ENCODE measurements at places on chromosomes 1 and 21.

- DNase-seq: no peak
Measured at GRCh38 chr1:222334026-222334680, 213.8 kb downstream of the HHIPL2 start.

- no peak for DNase-seq
Measured at GRCh38 chr1:97820470-97821188, 100.2 kb downstream of the DPYD start.

DNA sequence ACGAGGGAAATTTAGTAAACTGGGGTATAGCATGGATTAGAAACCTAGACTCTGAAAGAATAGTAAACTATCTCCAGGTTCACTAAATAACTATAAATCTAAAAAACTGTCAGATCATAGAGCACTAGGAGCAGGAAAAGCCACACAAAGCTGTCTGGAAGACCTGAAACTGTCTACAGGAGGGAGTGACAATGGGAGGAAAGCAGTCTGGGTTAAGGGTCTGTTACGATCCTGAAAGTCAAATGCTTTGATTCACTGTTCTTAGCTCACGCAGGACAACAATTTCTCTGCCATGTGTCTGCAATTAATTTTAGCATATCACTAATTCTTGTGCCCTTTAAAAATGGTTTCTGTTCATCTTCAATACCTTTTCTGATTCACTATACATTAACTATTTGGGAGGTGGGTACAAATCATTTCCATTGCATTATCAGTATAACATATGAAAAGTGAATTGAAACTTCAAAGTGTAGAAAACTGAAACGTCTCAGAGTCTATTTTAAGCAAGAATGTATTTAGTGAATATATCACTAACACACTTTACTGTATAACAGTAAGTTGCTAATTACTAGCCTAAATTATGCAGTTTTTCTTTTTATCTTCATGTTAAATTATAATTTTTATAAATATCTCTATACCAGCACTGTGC lies 18.4 kb downstream of the CEP170 start:
- no peak for DNase-seq

- no peak for DNase-seq
Measured at GRCh38 chr1:235992346-235992745, 72.5 kb downstream of the NID1 start.

DNA sequence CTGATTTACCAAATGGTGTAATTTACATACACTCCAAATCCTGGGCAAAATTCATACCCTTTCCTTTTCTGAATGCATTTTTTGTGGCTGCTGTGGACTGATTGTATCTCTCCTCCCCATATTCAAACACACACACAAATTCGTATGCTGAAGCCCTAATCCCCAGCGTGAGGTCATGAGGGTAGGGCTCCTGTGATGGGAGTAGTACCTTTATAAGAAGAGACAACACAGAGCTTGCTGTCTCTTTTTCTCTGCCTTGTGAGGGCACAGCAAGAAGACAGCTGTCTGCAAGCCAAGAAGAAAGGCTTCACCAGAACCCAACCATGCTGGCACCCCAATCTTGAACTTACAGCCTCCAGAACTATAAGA lies 24.4 kb downstream of the DUSP10 start:
- no peak for DNase-seq

DNA sequence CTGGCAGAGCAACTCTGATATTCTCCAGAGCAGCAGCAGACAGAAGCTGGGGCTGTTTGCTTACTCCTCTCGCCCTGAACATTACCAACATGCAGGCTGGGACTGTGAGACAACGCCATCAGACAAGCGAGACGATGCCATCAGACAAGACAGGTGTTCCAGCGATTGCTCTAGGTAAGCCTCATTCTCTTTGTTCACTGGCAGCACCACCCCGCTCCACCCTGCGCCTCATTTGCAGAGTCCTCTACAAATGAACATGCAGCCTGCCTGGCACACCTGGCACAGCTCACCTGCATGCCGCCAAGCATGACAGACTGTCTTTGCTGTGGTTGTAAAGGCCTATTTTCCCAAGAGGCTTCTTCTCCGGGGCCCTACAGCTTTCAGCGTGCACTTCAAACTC lies 346.2 kb downstream of the SMYD3 start:
- DNase-seq: no peak

GRCh38 chr1:20373764-20374163 lies 83.1 kb downstream of the VWA5B1 start:
- DNase-seq: no peak

GRCh38 chr1:16167331-16168143 lies 11.7 kb upstream of the EPHA2 start:
- peak; percentile 67 for DNase-seq

DNA sequence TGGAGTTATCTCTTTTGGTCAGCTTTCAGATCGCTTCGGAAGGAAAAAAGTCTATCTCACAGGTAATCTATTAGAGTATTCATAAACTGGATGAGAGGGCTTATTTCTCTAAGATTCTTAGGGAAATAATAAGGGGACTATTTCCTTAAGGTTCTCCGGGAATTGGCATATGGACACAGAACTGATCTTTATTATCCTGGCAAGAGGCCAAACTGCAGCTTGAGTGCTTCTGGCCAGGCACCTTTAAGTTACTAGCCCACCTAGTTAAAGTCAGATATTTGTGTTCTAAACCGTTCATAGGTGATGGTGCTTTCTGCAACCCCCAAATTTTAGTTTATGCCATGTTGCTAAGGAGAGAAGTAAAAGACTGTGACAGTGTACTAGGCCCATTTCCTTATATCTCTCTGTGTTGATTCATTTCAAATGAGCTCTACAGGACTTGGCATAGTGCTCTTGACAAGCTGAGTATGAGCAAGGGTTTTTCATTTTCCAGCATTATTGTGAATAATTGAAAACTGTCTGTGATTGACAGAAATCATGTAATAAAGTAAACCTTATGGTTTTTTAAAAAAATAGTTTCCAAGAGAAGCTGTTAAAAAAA lies 43.4 kb downstream of the SLC22A15 start:
- no peak for DNase-seq

DNA sequence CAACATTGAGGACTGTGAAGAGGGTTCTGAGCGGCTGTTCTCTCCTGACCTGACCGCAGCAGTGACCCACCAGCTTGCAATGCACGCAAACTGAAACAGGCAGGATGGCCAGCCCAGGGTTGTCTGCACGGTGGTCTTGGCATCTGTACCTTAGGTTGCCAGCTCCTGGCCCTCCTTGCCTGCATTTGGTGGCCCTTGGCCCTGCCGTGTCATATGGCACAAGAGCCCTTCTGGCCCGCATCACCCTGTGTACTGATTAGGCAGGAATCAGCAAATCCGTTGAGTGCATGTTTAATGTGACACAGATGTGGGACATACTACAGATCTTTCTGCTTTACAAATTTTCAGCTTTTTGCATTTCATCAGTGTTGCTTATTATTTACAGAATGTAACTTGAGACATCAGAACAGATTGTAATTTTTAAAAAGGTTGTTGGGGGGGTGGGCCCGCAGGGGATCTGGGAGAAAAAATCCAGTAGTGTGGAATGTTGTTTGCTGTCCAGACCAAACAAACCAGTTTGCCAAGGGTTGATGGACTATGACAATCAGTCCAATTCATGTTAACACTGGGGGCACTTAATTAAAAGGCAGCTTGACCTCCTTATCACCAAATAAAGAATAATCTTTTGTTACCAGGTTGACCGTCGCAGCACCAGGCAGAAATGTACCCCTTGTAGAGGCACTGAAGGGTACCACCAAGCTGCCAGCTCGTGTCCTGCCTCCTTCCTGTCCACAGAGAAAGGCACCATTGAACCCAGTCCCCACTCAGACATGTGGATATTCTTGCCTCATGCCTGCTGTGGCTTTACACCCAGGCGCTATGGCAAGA lies 132.6 kb downstream of the DHRS3 start:
- no peak for DNase-seq

- no peak for DNase-seq
Measured at GRCh38 chr1:228289996-228290881, 82.4 kb downstream of the OBSCN start.

- DNase-seq: no peak
Measured at GRCh38 chr1:8639148-8639547, 178.3 kb downstream of the RERE start.

- DNase-seq: no peak
Measured at GRCh38 chr1:95118067-95118499, 928 bp downstream of the TLCD4 start.

DNA sequence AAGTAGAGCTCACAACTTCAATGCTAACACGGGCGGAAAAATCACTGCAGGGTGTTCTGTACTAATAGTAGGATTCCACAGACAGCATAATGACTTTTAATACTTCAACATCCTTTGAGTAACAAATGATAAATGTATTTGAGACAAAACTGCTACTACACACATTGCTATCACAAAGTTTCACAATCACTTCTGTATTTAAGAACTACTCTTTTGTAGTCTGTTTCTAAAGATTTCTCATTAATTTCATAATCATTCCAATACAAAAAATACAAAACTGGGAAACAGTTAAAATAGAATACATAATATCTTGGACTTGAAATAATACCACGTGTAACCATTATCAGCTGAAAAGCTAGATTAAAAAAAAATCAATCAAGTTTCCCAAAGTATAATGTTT lies 2.7 kb downstream of the HMGN1 start:
- DNase-seq: no peak

DNA sequence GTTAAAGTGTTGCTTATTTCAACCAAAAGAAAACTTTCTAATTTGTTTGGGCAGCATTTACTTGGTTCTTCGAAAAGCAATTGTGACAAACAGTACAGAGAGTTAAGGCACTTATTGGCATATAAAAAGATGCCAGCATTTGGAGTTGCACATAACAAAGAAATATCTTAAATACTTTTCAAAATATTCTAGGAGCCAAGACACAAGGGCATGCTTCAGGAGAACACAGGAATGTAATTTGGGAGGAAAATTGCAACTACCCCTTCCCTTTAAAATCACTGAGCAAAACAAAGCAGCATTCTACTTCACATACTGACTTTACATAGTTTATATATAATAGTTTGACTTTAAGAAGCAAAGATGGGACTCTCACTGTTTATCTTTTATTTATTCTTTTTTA lies 4.6 kb upstream of the TIE1 start:
- DNase-seq: no peak

- no peak for DNase-seq
Measured at GRCh38 chr21:26637201-26637745, 64.2 kb upstream of the CYYR1 start.

GRCh38 chr1:44170281-44170823 lies 28.9 kb upstream of the KLF18 start:
- no peak for DNase-seq

DNA sequence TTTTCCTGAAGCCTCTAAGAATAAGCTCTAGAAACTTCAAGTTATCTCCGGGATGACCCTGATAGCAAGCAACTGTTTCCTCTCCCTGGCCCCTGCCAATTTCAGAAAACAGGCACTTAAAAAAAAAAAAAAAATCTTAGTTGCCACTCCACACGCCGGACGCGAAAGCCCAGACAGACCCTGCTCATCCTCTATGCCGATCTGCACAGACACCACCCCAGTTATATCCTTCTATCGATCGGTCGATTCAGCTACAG lies 1.7 kb downstream of the ANP32E start:
- DNase-seq: no peak

DNA sequence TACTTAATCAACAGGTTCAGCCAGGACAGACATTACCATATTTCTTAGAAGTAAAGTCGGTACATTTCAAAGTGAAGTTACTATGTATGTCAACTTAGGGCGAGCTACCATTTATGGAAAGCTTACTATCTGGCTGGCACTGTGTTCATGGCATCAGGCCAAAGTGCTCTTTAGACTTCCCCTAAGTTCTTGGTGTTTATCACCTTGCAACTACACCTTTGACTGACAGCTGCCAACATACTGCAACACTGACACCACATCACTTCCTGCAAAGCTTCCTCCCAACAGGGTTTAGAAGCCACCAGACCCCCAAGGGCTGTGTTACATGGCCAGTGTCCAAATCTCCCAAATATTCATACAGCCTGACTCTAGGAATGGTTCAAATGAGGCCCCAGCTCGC lies 61.0 kb downstream of the TIAM1 start:
- DNase-seq: no peak

GRCh38 chr1:91759076-91759475 lies 126.9 kb downstream of the TGFBR3 start:
- DNase-seq: no peak

DNA sequence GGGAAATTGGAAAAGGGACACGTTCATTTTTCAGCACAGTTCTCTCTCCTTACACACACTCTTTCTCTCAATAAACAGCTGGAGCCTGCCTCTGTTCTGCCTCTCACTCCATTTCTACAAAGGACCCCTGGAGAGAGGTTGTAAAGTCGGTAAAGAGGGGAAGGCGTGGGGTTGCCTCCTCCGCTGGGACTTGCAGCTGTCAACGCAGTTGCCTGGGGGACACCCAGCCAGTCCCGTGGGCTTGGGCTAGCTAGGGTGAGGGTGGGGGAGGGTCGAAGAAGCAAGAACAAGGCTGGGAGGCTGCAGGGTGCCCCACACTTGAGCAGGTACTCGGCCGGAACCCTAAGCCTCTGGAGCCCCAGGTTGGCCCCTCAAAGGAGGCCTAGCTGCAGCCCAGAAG lies 27.6 kb downstream of the C1orf216 start:
- no peak for DNase-seq

DNA sequence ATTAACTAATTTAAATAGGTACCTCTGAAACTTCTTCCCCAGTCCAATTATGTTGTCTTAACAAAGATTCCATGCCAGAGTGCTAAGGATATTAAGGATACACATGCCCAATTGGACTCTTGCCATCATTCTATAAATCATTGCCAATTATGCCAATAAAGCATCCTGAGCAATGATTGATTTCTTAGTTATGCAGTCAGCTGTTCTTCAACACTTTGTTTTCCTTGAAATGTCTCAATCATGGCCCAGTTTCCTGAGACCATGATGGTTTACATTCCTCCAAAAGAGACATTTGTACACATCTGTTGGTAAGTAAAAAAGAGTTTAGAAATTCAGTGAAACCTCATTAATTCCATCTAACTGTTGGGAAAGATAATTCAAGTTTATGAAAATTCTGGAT lies 180.4 kb upstream of the PKN2 start:
- no peak for DNase-seq

- no peak for DNase-seq
Measured at GRCh38 chr1:201876148-201876818, 12.4 kb upstream of the SHISA4 start.

DNA sequence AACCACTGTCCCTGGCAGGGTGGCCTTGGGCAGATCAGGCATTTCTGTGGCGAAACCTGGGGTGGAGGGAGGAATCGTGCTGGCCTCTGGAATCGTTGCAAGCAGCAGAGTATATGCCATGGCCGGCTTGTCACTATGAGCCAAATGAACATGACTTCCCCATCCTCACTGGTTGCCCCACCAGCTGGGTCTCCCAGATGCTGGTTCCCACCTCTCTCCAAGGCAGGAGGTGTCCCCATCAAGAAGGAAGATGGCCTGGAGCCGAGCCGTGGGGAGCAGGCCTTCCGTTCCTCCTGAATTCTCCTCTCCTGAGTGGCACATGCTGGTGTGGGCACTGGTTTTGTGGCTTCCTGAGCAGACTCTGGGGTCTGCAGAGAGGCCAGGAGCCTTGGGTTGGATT lies 60.2 kb upstream of the ACTRT2 start:
- no peak for DNase-seq

GRCh38 chr1:7264101-7264500 lies 478.8 kb downstream of the CAMTA1 start:
- DNase-seq: no peak

DNA sequence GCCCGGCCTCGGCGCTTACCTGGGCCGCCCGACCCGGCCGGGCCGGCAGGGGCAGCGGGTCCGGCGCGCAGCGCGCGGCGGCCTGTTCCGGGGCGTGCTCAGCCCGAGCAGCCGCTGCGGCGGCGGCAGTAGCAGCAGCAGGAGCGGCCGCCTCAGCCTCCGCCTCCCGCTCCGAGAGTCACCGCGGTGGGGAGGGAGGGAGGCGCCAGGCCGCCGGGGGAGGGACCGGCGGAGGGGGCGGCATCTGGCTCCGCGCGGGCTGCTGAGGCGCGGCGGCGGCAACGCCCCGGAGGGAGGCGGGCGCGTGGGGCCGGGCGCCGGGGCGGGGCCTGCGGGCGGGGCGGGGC lies at the start of gene CTNNBIP1:
CTNNBIP1 (minus strand) TSS at position 194 of the 347 bp plus-strand sequence. CDS start 38,205 bp downstream, outside the sequence.
- no peak for DNase-seq

Data from activated CD4-positive, alpha-beta T cell treated with anti-CD3 and anti-CD28 coated beads, Interleukin-2, amount 50 U/mL, for 48 hours (primary cell).